ENCODE measurements at places on chromosomes 3 and 15. TPM values are rescaled to one million over a fixed set of nuclear protein-coding genes. Genes with fewer than 3 reads are reported as not detected.

DNA sequence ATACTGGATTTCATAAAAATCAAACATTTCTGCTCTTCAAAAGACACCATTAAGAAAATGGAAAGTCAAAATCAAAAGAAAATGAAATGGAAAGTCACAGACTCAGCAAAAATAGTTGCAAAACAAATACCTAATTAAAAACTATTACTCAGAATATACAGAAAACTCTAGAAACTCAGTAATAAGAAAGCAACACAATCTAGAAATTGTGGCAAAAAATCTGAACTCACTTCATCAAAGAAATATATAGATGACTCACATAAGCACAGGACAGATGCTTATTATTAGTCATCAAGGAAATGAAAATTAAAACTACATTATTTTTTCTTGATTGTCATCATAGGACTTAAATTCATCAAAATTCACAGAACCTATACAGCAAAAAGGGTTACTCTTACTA is 430.0 kb downstream of the SHQ1 start:
- no peak for DNase-seq

GRCh38 chr15:80970018-80970657 is 19.5 kb downstream of the MESD start:
- DNase-seq, result no peak

DNA sequence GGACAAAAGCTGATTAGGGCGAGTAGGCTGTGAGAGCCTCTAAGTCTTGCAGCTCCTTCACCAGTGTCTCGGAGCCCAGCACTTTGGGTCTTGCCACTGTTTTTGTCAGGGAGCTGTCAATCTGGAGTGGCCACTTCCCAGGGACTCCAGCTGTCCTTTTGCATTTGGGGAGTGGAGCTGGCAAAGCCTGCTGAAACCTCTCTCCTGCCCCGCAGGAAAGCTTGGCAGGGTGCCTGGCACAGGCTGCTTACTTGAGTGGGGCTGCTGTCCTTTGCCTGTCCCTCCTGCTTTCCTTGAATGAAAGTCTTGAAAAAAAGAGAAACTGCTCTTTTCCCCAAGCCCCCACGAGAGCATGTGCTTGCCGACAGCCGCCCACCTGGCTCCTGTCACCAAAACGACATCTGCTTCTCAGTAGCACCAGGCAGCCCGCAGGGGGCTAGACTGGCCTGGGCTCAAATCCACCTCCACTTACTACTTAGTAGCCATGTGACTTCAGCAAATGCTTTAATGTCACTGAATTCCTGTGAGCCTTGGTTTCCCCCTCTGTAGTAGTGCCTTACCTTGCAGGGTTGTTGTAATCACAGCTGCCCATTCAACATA is 13.7 kb downstream of the USP13 start:
- no peak for DNase-seq

The CLEC3B gene
- 0.37 TPM for total RNA-seq

DNA sequence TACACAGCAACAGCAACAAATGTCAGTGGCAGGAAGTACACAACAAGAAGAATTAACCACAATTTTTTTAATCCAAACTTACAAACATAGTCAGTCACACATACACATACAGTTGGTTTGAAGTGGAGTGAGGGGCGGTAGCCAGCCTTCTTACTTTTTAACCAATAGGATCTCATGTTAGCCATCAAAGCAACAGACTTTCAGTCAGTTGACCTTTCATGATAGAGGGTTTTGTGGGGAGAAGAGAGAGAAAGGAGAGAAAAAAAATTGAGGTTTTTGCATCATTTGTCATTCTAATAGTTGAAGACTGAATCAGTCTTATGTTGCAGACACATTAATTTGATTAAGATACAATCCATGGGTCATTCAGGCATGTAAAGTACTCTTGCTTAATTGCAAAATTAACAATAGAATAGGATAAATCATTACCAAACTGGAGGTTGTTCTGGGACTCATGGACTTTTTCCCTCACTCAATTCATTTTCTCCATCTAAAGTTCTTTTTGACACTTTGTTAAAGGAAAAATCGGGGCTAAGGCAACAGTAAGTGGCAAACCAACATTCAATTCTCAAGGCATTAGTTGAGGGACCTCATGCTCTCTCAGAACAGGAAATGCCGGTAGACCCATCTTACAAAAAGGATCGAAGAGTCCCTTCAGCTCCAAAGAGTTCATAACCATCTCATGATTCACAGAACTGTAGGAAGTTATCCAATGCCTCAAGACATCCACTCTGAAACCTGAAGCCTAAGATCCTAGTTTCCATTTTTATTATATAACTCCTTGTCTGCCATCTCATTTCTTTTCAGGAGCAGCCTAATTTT is 159.5 kb upstream of the LPP start:
- no peak for DNase-seq

The GRM7 gene
- not detected for total RNA-seq

- no peak for DNase-seq
Measured at GRCh38 chr15:65106011-65106590, 8.9 kb downstream of the UBAP1L start.

All from H4 (cell line).